ENCODE measurements at places on chromosomes 2 and 18.

DNA sequence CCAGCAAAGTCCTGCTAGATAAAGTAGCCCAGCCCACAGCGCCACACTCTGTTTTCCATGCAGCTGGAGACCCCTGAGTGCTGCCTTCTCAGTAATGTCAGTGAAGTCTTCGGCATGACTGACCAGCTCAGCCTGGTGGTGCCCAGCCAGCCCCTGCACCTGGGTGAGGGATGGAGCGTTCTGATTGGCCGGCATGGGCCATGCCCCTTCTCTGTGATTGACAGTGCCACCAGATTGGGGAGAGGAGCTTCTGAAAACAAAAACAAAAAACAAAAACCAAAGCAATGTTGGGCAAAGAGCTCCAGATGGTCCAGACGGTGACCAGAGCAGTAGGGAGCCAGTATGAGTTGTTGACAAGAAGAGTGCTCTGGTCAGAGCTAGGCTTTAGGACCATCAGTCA is 122.6 kb downstream of the DYSF start:
- DNase-seq: no peak

DNA sequence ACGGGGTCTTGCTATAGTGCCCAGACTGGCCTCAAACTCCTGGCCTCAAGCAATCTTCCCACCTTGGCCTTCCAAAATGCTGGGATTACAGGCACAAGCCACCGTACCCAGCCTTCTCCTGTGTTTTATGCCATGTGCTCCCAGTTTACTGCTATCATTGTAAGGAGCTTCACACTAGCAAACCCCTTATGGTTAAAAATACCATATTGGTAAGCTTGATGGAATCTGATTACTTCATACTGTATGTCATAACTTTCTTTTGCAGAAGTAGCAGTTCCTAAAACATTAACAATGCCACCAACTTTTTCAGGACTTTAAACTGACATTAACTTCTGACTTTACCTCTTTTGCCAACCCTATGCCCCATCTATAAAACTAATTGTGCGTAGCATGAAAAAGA is 36.2 kb downstream of the HAT1 start:
- DNase-seq: no peak

DNA sequence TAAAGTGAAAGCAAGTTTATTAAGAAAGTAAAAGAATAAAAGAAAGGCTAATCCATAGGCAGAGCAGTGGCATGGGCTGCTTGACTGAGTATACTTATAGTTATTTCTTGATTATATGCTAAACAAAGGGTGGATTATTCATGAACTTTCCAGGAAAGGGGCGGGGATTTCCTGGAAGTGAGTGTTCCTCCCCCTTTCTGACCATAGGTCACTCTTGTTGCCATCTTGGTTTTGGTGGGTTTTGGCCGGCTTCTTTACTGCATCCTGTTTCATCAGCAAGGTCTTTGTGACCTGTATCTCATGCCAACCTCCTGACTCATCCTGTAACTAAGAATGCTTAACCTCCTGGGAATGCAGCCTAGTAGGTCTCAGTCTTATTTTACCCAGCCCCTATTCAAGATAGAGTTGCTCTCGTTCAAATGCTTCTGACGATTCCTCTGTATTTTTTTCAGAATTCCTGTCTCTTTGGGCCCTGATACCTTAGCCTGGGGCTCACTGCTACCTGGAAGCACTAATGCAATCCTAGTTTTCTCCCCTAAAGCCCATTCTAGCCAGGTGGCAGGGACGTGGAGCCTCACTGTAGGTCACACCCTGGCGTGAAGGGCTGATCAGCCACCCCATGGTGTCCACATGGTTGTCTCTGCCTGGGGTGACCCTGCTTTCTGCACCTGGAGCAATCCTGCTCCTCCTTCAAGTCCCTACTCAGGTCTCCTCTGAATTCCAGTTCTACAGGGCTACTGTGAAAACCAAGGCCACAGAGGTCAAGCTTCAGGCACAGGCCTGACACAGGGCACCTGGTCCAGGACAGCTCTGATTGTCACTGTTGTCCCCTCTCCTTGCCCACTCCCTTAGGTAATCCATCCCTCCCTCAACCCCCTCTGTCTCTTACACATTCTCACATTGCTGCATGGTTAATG is 6.0 kb upstream of the SLC35F6 start:
- DNase-seq: no peak

DNA sequence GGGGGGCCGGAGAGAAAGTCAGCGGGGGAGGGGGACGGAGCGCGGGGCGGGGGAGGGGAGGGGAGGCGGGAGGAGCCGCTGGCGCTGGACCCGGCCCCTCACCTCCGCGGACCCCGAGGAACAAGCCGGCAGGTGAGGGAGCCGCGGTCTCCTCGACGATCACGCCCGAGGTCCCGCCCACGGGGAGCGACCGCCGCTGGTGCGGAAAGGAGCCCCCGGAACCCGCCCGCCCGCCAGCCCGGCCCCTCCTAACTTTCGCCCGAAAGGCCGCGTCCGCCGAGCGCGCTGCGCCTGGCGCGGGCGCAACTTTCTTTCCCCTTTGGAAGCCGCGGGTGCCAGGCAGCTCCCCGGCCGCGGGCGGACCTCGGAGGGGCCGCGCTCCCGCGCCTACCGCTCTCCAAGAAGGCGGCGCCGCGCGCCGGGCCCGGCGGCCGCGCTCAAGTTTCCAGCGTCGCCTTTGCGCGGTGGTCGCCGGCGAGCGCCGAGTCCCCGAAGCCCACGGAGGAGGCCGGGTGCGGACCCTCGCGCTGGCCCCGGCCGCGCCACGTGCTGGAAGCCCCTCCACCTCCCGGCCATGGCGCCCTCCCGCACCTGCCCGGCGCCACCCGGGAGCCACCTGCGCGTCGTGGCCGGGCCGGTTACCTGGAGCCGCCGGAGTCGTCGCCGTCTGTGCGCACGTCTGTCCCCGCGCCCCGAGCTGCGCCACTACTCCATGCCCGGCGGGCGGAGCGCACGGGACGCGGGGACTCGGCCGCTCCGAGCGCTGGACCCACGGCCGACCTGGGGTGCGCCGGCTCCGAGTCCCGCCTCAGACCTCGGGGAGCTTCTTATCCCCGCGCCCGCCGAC is at the start of gene ALKAL2:
ALKAL2 (minus strand) TSS at position 181 of the 847 bp plus-strand sequence. CDS start 256 bp downstream, outside the sequence.
- no peak for DNase-seq

GRCh38 chr2:44342854-44343253 is 18.4 kb downstream of the PREPL start:
- DNase-seq: no peak

DNA sequence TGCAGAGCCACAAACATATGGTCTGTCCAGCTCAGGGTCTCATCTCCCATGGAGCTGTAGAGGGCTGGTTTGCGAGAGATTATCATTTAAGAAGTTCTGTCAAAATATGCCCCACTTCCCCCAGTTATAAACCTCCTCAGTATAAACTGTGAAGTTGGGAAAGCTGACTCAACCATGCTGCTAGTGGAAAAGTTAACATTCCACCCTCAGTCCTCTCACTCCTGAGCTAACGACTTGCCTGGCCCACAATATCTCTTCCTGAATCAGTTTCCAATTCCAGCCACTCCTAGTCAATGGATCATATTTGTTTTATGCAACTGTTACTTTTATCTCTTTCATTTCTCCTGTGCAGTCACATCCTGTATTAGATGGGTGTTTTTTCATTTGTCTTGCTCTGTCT is 326.2 kb downstream of the SETBP1 start:
- no peak for DNase-seq

DNA sequence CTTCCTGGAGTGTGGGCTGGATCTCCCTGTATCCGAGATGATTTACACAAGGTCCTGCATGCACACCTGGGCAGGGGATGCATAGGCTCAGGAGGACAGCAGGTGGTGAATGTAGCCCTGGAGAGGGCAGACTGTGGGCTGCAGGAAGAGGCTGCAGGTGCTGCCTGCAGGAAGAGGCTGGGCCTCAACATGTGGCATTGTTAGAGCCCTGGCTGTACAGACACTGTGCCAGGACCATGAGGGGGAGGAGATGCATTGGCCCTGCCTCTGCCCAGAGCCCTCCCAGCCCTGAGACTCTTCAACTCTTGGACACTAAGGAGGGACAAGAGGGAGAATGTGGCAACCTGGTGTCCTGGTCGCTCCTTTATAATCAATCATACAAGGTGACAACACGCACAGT is 392.8 kb downstream of the TNS1 start:
- DNase-seq: no peak

DNA sequence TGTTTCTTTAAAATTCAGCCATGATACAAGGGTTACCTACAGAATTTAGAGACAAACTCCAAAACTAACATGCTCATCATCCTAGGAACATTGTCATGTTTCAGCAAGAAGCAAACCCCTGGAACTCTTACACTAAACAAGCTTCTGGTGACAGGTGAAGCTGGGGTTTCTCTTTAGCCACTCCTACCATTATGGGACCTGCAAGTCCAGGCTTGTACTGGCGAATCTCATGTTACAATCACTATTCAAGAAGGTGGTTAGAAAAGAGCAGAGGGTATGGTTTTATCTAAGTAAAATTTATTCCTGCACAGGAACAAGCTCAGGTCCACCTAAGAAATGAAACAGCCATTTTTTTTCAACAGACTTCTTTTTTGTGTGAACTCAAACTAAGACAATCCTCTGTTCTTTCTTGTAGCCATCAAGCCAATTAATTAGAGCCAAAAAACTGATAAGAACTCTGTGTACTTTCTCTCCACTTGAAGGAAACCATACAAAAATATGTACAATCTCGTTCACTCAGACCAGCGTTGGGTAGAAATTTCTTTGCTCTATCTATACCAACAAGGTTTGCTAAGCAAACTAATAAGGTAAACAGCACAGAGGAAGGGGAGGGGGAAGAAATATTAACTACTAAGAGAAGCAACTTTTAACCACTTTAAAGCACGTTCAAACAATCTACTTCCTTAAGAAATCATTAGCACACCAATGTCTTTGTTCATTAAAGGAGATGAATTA is 63.3 kb upstream of the NEDD4L start:
- DNase-seq: no peak

DNA sequence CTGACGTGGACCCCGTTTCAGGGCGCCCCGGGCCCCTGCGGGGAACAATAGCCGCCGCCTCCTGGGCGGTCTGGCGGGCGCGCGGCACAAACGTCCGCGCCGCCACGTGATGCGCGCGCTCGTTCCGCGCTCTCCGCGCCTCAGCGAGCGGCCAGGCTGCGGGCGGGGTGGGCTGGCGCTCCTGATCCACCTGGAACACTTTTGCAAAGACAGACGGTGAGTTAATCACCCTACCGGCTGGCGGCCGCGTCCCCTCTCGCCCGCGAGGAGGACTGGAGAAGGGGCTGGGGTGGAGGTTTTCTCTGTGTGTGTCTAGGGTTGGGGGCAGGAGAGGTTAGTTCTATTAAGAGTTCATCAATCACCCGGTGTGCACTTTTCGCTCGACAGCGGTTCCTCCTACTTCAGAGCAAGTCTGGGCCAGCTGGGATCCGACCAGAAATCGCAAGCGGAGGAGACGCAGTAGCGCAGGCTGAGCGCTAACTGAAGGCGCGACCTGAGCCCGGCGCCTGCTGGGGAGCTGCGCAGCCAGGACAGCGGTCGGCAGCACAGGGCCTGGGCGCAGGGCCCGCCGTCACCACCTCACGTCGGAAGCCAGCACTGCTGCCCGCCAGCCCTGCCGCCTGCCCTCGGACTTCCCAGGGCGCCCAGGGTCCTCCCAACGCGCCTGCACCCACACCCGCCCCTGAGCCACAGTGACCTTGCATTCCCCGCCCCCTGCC is 10.3 kb upstream of the HOXD1 start:
- no peak for DNase-seq

- no peak for DNase-seq
Measured at GRCh38 chr18:41096504-41096903, 858.5 kb upstream of the PIK3C3 start.

DNA sequence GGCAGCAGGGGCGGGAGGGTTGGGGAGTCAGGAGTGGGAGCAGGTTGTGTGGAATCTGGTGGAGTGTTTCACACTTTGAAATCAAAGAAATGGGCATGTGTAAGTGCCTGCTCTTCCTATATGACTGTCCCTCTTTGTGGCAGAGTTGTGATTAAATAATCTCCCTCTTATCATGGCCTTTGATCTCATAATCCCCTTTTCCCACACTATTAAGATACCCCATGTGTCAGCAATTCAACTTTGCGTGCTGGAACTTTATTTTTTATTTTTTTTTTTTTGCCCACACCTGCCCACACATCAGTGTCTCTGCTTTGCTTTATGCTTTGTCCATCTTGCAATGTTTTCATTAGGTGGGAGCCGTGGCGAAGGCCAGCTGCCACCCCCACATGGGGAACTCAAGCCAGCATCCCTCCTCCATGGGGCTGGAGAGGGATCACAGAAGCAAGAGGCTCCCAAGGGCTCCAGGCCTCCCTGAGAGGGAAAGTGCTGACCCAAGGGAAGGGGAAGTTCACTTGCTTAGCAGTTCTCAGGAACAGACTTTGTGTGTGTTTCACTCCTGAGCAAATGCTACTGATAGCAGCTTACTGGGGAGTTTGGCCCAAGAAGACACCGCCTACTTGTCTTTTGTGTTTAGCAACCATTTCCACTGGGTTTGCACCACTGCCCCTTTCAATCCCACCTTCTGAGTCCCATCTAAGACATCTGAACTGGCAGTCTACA is 243.4 kb downstream of the BCL11A start:
- DNase-seq: no peak

DNA sequence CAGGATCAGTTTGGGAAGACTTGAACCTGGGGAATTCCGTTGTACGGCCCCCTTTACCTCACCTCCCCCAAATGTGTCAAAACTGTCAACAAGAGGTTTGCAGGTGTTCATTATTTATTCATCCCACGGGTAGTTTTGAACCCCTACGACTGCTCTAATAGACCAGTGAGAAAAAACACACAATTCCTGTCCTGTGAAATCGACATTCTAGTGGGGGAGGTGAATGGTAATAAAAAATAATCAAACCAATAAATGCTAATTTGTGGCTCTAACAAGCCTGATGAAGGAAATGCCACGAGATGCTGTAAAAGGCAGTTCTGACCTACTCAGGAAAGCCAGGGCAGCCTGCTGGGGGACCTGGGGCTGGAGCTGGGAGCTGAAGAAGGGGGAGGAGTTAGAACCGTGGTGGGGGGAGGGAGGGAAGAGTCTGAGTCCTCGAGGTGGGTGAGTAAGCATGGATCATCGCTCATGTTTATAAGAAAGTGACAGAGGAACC is 463 bp upstream of the DNAJB2 start:
- no peak for DNase-seq

- no peak for DNase-seq
Measured at GRCh38 chr2:238428866-238429265, 2.1 kb downstream of the ASB1 start.

GRCh38 chr18:61400716-61401115 is 67.5 kb downstream of the CDH20 start:
- DNase-seq: no peak

All from stimulated activated CD4-positive, alpha-beta T cell treated with anti-CD3 and anti-CD28 coated beads, Interleukin-12 subunit alpha, Interleukin-12 subunit beta, amount 100 ng/mL, for 48 hours (primary cell).